ENCODE measurements at places on chromosomes 2 and 18.

GRCh38 chr2:96760986-96761832 is 507 bp downstream of the CNNM4 start:
- DNase-seq: no peak

- no peak for DNase-seq
Observed at GRCh38 chr18:78196280-78196679, 783.3 kb upstream of the SALL3 start.

DNA sequence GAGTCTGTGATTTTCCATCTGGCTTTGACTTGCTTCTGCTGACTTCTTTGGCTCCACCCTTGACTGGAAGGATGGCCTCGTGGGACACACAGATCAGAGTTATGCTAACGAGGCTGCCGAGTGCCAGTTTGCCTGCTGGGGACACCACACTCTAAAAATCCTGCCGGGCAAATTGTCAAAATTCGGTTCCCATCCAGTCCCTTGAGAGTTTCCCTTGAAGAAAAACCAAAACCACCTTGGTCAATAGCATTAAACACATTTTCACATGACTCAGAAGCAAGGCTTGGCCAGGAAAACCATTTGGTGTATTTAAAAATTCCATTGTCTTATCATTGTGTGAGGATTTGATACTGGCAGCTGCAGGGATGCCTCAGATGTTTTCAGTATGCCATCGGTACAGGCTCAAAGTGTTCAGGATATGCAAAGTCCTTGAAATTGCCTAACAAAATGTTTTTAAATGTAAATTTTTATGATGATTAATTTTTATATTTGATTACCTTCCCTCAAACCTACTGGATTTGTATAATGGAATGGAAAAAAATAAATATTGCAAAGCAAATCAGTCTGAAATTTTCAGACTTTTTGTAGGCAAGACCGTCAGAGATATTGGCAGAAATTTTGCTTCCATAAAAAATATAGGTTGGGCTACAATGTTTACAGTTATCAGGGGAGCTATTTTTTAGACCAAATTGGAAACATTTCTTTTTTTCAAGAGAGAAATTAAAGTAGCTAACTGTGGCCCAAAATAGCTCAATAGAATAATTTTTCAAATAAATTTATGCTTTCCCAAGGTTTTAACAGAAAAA is 41.6 kb downstream of the KCNE4 start:
- peak; percentile 53 for DNase-seq

- DNase-seq: no peak
Observed at GRCh38 chr2:16973586-16974286, 308.1 kb upstream of the CYRIA start.

DNA sequence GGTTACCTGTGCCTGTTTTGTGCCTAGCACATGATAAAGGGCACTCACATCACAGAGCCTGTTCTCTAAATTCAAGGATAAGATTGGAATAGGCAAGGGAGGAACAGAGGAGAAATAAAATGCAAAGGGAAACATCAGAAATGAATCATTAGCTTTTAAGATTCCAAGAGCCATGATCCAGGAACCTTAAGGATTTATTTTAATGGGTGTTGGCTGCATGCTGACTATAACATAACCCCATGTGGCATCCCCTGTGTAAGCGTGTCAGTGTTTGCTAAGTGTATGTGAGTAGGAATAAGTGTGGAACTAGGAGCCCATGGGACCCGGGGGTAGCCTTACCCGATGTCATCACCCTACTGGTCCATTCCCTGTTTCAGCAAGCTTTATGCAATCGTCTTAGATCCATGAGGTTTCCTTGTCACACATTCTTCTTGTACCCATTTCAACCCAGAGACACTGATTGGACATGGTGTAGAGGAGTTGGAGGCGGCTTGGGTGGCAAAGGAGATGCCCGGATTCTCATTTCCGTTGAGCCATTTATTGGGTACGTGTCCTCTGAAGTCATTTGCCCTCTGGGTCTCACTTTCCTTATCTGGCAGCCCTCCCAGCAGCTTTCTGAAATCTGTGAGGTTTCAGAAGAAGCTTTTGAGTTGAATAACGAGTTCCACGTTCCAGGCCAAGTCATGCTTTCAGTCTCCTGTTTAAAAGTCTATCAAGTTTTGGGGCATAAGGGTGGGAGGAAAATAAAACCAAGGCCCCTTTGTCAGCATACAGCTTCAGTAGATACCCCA is 117.0 kb downstream of the MGAT5 start:
- no peak for DNase-seq
